NK-92 treated with Interleukin-12 subunit alpha and Interleukin-12 subunit beta, amount 100 ng/mL, for 24 hours (cell line): ENCODE measurements at places on chromosomes 16 and 17.

DNA sequence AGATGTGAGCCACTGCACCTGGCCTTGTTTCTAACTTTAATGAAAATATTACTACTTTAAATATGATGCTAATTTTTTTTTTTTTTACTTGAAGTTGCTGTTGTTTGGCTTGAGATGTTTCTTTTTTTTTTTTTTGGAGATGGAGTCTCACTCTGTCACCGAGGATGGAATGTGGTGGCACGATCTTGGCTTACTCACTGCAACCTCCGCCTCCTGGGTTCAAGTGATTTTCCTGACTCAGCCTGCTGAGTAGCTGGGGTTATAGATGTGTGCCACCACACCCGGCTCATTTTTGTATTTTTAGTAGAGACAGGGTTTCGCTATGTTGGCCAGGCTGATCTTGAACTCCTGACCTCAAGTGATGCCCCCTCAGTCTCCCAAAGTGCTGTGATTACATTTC is 23.6 kb downstream of the IGSF6 start:
- no peak for DNase-seq

- DNase-seq, result no peak
Measured at GRCh38 chr16:1002399-1003166, 21.0 kb downstream of the SOX8 start.

- DNase-seq, result no peak
Measured at GRCh38 chr17:42201458-42201772, 7.1 kb upstream of the GHDC start.

- no peak for DNase-seq
Measured at GRCh38 chr16:76157629-76158028, 119.6 kb upstream of the CNTNAP4 start.

GRCh38 chr17:411421-412120 is 59.0 kb upstream of the RPH3AL start:
- no peak for DNase-seq

- no peak for DNase-seq
Measured at GRCh38 chr17:37170881-37171425, 204.8 kb upstream of the C17orf78 start.

- no peak for DNase-seq
Measured at GRCh38 chr17:50161911-50162288, 3.9 kb upstream of the SGCA start.

DNA sequence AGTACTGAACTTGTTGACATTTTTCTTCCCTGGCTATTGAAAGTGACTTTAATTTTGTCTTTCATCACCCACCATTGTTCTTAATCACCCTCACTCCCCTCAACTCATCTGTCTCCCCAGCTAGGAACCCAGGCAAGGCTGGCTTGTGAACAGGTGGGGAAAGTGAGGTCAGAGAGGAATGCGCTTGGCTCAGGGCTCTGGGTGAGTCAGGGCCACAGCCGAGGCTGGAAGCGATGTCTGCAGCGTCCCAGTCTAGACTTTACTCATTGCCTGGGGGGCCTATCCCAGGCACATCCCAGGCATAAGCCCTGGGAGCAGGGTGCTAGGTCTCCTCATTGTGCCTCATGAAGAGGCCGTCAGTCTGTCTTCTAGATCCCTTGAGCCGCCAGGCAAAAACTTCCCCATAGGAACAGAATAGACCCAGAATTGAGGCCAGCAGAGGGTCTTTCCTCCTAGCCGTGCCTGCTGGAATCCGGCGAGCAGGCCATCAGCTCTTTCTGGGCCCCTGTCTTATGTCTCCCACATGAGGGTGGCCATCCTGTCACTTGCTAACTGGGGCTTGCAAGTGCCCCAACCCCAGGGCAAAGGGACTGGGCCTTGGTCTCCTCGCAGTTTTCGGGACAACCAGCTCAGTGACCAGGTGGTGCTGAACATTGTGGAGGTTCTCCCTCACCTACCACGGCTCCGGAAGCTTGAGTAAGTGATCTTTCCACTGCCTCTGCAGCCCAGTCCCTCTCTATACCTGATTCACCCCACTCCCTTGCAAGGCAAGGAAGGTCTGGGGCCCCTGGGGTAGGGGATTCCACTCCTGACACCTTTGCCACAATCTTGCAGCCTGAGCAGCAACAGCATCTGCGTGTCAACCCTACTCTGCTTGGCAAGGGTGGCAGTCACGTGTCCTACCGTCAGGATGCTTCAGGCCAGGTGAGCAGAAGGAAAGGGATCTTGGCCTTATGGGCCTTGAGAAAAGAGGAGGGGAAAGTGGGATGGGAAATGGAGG is 40.1 kb downstream of the NLRC5 start:
- DNase-seq, result no peak

GRCh38 chr17:50833510-50834428 is 1.6 kb upstream of the WFIKKN2 start:
- no peak for DNase-seq

DNA sequence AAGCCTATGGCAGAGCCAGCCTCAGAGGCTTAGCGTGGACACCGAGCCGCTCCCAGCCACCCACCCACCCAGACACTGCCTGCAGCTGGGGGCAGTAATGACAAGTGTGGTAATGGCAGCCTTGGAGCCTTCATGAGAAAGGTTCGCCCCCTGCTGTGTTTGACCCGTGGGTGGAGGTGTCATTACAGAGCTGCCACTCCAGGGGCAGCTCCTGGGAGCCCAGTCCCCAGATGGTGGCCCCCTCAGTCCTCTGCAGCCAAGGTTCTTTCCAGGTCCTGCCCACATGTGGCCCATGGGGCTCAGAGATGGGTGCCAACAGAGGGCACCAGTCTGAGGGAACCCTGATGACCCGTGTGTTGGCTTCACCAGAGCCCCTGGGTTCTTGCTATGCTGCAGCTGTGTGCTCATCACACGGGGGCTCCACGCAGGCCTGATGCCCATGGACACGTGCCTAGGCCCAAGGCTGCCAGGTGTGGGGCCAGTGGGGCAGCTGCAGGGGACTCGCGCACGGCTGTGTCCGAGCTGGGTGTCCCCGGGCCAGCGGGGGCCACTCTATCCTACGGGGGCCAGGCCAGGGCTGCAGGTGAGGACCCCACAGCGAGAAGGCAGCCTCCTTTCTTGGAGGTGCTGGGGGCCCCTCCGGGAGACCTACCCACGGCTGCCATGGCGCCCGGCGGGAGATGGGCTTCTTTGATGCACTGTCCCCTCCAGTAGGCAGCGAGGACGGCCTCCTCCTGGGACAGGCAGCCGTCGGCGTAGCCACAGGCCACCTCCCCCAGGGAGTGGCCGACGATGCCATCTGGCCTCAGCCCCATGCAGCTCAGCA is 8.1 kb downstream of the FASN start:
- no peak for DNase-seq

- no peak for DNase-seq
Measured at GRCh38 chr16:78871241-78871640, 729.3 kb downstream of the MAF start.

DNA sequence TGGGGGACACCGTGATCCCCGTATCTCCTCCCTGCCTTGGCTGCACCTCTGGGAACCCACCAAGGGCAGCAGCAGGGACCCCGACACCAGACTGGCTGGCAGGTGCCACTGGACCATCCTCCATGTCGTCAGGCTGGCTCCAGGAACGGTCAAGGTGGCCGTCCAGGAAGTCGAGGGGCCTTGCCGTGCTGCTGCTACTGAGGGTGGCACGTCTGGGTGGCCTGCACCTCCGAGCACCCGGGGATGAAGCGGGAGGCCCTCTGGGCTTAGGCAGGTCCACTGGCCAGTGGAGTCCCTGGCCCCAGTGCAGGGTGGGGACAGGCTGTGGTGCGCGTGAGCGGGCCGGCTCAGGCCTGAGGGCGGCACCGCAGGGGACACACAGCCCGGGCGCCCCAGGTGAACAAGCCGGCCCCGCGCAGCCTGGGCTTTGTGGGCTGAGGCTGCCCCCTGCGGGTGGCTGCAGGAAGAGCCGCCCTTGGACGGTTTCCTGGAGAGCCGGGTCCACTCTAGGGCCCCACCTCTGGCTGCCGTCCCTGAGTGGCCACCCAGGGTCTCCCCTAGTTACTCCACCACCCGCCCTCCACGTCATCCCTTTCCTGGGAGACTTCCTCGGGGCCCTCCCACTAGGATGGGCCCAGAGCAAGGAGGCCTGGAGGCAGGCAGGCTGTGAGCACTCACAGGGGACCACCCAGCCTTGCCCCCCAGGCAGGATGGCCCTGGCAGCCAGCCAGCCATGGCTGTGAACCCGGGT is 42.8 kb upstream of the ZC3H18 start:
- peak; percentile 24 for DNase-seq

- no peak for DNase-seq
Measured at GRCh38 chr16:4556112-4556511, at the start of gene C16orf96. C16orf96 (plus strand) TSS chr16:4556340; CDS start chr16:4556490, 150 bp downstream.

DNA sequence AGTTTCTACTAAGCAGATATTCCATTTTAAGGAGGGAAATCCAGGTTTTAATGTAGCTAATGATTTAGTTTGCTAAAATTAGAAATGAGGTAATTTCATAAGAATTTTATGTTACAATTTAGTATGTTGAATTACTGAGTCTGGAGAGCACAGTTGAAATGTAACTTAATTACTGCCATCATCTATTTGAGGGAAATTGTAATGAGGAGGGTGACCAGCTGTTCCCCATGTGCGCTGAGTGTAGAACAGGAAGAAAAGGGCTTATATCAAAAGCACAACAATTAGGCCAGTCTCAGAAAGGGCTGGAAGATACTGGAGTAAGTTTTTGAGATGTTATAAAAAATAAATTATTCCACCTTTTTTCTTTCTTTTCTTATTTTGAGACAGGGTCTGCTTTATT is 735.1 kb upstream of the GOT2 start:
- no peak for DNase-seq

DNA sequence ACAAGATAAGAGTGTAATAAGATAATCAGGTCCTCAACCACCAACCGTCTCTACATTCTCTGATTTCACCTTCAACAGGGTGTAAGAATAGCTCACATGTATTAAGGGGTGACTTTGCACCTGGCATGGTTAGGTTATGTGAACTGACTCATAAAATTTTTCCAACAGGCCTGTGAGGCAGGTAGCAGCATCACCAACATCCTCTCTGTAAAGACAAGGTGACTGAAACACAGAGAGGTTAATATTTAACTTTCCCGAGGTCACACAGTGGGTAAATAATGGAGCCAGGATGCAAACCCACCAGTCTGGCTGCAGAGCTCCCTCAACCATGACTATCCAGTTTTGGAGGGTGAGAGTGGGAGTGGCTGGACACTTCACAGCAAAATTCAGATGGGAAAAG is 317.2 kb downstream of the C16orf95 start:
- no peak for DNase-seq

- no peak for DNase-seq
Measured at GRCh38 chr17:82949984-82950383, 110.2 kb upstream of the ZNF750 start.

DNA sequence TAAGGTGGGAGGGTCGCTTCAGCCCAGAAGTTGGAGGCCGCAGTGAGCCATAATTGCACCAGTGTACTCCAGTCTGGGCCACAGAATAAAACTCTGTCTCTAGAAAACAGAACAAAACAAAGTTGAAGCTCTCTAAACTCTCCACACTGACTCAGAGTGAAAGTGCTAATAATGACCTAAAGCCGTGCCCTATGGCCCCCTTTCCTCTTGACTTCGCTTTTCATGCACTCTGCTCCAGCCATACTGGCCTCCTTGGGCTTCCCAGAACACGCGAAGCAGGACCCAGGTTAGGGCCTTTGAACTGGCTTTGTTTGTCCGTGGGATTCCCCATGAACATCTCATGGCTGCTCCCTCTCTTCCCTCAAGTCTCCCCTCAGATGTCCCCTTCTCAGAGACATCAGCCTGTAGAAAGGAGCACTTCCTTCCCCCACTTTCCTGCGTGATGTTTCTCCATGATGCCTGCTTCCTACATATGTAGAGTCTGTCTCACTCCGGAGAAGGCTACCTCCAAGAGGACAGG is 18.6 kb upstream of the SPN start:
- DNase-seq, result no peak

GRCh38 chr17:83170571-83171260 is 91.3 kb downstream of the METRNL start:
- DNase-seq, result no peak

- no peak for DNase-seq
Measured at GRCh38 chr16:1160773-1161348, 8.0 kb downstream of the CACNA1H start.

GRCh38 chr16:11759997-11760396 is 17.3 kb upstream of the TXNDC11 start:
- DNase-seq, result no peak

DNA sequence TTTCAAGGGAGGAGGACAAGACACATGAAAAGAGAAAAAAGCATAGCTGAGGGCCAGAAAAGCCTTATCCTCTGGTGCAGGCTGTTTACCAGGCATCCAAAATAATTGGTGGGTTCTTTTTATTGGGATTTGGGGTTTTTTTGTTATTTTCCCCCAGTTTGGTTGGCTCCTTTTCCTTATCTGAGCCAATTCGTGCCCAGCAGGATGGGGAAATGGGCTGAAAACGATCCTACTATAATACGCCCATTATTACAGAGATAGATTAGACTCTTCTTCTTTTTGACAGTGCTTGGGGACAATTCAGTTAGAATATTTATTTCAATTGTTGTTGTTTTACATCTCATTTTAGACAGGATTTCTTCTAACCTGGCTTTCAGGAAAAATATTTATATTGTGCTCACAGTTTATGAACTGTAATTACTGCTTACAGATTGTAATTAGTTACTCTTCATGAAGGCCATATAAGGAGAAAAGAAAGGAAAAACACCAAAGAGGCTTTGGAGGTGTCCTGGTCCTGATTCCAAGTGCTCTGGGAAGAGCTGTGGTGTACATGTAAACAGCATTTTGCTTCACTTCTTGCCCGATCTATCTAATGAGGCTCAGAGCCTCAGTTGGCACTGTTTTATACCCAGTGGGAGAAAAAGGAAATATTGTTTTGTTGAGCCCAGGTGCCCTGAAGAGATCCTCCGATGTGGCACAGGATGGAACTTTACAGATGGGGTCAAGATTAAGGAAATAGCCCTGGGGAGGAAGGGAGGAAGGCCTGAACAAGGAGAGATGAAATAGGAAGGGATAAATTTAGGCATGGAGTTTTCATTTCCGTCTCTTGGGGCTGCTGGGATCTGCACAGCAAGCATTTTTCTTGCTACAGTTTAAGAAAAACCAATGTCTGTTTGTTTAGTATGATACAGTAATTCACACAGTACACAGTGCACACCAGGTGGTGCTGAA is 611 bp upstream of the ANKRD40 start:
- DNase-seq, result no peak

- DNase-seq, result no peak
Measured at GRCh38 chr17:35765756-35766488, 5.2 kb downstream of the C17orf50 start.

DNA sequence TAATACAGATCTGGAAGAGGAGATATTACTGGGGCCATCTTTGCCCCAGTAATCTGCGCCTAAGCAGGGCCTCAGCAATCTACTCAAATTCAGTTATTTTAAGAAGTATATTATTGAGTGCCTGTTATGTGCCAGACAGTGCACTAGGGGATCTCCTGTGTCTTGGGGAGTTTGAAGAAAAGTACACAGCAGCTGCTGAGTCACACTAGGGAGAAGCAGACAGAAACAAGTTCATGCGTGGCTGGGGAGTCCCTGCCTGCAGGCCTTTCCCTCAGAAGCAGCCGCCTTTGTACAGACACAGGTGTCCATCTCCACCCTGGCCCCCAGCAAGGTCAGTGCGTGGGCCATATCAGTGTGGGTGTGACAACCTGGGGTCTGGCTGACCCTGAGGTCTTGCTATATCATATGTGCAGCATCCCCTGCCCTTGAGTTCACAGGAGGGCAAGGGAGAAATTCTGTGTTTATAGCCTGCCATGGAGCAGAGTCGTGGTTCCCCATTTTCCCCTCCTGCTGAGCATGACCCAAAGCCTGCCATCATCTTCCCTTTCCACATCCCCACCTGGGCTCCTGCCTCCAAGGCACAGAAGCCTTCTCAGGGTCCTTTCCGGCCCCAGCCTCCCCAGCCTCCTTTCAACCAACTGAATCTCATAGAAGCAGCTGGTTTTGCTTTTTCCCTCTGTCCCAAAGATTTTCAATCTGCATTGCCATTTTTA is 229.9 kb upstream of the SDK2 start:
- DNase-seq, result no peak
